NCI-H187 treated with DMSO at 0.1 percent for 48 hours (cell line): ENCODE measurements at places on chromosomes 2 and 18.

DNA sequence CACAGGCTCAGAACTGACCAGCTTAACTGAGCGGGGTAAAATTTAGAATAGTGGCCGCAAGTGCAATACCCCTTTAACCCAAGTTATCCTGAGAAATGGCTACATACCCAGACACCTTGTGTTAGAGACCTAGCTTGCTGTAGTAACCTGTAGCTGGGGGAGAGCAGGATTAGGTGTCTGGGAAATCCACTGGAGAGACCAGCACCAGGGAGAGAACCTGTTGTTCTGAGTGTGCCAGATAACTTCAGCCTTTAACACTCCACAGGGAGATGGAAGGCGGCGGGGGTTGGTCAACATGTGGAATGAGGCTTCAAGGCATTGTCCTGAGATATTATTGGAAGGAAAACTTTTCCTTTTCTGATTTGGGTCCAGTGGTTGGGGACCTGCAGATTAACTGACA is 356.0 kb downstream of the PTPRM start:
- no peak for DNase-seq

DNA sequence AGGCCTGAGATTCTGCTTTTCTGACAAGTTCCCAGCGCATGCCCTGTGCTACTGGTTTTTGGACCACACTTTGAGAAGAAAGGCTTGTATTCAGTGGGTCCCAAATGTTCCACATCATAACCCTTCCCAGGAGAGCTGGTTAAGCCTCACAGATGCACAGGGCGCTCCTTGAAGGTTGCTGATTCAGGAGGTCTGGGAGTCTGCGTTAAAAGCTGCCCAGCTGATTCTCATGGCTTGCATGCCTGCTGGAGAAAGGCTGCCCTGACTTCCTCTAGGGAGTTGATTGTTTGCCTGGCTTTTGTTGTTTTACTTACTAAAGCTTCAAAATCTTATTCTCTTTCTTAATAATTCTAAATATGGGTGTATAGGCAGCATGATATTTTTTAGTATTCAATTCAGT is 20.7 kb downstream of the CRYGD start:
- DNase-seq = no peak

DNA sequence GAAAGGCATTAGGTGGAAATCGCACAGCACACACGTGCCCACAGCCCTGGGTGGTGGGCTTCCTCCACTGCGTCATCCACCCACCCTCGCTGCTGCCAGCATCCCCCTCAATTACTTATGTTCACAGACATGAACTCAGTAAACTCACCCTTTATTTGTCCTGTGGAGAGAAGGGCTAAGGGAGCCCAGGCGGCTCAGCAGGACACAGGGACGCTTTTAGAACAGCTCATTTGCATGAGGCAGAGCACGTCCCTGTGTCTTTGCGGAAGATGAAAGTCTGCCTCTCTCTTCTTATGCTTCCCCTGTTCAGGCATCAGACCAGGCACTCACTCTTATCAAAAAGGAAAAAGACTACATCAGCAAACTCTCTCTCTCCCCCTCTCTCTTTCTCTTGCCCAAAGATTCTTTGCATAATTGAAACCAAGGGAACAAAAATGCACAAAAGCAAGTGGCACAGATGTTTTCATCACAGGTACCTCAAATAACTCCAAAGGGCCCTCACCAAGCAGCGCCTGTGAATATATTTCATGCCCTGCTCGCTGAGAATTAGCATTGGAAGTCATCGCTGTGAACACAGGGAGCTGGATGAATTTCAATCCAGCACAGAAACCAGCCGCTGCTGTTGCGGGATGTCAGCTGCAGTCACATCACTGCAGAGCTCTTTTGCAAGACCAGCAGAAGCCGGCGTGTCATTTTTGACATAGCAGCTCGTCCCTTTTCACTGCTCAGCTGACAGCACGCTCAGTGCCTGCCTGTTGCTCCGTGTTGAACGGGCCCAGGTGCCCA is 376.3 kb upstream of the MYT1L start:
- DNase-seq = no peak

DNA sequence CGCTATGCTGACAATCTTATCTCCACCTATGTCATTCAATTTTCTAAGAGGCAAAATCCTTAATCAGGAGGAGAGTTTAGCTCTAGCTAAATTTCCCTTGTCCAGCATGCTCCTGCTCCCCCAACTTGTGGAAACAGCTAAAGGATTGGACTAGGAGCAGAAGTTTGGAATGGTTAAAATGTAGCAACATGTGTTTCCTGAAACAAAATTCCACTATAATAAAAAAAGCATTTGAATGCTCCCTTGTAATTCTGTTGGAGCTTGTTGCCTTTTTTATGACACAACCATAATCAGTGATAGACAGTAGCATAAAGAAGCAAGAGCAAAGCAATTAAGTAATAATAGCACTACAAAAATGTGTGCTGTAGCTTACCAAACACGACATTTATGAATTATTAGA is 6.9 kb downstream of the ACTR3 start:
- no peak for DNase-seq

GRCh38 chr2:73059106-73059505 is 12.4 kb downstream of the SFXN5 start:
- no peak for DNase-seq

DNA sequence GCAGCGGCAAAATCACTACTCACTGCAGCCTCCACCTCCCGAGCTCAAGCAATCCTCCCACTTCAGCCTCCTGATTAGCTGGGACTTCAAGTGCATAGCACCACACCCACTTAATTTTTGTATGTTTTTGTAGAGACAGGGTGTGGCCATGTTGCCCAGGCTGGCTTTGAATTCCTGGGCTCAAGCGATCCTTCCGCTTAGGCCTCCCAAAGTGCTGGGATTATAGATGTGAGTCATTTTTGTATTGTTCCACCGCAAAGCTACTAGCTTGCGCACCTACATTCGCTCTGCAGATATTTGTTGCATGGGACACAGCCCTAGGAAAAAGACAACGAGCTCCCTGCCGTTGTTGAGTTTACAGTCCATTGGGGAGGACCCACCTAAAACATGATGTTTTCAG is 173.5 kb upstream of the AGAP1 start:
- DNase-seq = no peak

GRCh38 chr18:40926679-40927078 is 1028.4 kb upstream of the PIK3C3 start:
- DNase-seq = no peak

GRCh38 chr2:12236136-12236844 is 480.4 kb upstream of the TRIB2 start:
- no peak for DNase-seq
